Endodermal cell (in vitro differentiated cells): ENCODE measurements at places on chromosomes 16 and 17. TPM values are rescaled to one million over a fixed set of nuclear protein-coding genes. Genes with fewer than 3 reads are reported as not detected.
A peak's percentile ranks its signal among the peaks of the same experiment; 100 is the strongest.

Gene PLA2G10
- 0.64 and 0.75 TPM in 2 replicates for total RNA-seq

DNA sequence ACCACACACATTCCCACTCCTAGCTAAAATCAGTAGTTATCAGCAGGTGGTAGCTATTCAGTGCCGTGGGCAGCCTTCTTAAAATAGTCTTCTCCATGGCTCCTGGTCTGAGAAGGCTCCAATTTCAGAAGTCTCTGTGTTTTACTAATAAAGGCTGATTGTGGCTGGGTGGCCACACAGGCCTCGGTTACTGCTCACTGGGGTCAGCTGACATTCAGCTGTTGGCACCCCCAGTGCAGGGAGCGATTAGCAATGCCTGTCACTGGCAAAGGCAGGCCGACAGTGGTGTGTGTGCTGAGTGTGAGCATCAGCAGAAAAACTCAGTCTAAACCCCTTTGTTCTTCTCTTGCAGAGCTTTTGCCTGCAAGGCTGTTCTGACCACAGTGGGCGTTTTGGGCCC, 16.6 kb upstream of the DBNDD1 start:
- H3K4me1 ChIP-seq = no peaks in the 10 kb centered on the region
- no peak overlapping the region for H3K4me3 ChIP-seq
- peak; percentile 65 for DNase-seq
- H3K36me3 ChIP-seq = peaks cover 57% of the 10 kb centered on the region
- no peak overlapping the region for H3K27ac ChIP-seq

DNA sequence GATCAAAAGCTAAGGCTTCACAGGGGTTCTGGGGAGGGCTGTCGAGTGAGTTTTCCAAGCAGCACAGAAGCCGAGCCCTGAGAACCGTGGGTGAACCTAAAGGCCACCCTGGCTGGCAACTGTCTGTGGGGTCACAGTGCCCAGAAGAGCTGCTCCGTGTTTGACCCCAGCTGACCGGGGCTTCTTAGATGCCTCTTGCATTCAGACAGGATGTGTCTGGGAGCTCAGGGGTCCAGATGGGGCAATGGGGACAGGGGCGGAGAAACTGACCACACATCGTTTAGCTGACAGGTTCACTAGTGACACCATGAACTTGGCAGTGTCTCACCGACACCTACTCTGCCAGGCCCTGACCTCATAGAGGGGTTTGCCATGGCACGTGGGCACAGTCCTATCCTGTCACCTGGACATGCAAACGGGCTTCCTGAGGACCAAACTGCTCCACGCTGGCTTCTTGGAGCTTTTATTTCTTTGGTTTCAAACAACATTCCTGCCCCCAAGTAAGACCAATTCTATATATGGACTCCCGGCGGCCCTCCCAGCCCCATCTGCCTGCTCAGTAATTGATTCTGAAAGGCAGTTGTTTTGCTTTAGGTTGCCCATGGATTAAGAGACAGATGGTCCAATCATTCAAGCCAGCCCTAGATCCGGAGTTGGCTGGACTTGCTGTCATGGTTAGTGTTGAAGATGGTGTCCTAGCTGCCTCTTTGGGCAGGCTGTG, 22.2 kb downstream of the WSCD1 start:
- peaks cover 4% of the 10 kb centered on the region for H3K4me1 ChIP-seq
- peaks cover 7% of the 10 kb centered on the region for H3K36me3 ChIP-seq
- no peak overlapping the region for H3K4me3 ChIP-seq
- peaks cover 44% of the 10 kb centered on the region for H3K27me3 ChIP-seq
- H3K27ac ChIP-seq = no peak overlapping the region
- DNase-seq = no peak

DNA sequence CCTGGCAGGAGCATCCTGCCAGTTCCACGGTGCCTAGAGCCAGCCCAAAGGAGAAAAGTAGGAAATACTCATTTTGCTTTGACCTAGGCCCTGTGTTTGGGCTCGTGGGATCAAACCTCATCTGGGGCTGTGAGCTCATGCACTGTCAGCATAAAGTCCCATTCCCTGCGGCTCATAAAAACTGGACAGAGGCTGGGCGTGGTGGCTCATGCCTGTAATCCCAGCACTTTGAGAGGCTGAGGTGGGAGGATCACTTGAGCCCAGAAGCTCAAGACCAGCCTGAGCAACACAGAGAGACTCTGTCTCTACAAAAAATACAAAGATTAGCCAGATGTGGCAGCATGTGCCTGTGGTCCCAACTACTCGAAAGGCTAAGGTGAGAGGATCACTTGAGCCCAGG, 17.9 kb downstream of the ATP6V0D1 start:
- H3K27ac ChIP-seq = no peak overlapping the region
- H3K4me3 ChIP-seq = no peak overlapping the region
- peaks cover 12% of the 10 kb centered on the region for H3K36me3 ChIP-seq
- no peaks in the 10 kb centered on the region for H3K4me1 ChIP-seq
- H3K27me3 ChIP-seq = no peaks in the 10 kb centered on the region
